ENCODE measurements at places on chromosomes 3 and 15.

GRCh38 chr3:108103886-108104797, 13.3 kb upstream of the CD47 start:
- no peak for DNase-seq

DNA sequence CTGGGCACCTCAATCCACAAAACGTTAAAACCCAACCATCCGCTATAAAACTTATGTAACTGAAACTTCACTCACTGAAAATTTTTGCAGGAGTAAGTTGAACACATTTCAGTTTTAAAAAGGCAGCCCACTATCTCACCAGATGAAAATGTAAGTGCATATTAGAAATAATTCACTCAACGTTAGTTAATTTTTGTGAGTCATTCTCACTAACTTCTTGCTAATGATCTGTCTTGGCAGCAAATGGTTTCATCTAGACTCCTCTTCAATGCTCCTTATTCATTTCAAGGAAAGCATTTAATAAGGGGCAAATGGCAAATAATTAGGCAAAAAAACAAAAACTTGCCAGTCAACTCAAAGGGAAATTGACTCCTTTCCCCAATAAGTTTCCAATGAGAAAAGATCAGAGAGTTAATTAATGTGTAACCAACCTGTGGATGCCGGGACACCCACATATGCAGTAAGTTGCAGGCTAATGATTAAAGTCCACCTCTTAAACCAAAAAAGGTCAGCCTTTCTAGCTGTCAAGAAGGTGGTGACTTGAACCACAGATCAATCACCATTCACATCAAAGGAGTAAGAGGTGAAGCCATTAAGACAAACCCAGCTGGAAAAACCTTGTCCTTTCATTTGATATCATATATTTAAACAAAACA, 22.9 kb upstream of the PRICKLE2 start:
- no peak for DNase-seq

DNA sequence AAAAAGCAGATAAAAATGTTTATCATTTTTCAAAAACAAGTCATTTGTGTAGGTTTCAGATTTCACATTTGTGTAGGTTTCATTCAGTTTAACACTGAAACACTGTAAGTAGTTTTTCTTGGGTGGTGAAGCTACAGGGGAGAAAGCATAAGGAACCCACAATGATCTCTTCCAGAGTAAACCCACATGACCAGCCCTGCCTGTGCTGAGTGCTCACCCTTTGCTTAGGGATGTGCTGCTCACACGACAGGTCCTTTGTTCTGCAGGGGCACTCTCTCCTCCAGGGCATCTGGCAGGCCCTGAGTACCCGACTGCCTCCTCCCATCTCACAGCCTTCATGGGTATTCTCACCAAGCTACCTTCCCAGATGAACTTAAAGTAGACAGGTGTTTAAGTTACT, 28.9 kb downstream of the ZXDC start:
- no peak for DNase-seq

- DNase-seq: no peak
Observed at GRCh38 chr3:22141769-22142168, 390.8 kb upstream of the ZNF385D start.

GRCh38 chr3:43181202-43181821, 75.4 kb upstream of the POMGNT2 start:
- peak; percentile 54 for DNase-seq

DNA sequence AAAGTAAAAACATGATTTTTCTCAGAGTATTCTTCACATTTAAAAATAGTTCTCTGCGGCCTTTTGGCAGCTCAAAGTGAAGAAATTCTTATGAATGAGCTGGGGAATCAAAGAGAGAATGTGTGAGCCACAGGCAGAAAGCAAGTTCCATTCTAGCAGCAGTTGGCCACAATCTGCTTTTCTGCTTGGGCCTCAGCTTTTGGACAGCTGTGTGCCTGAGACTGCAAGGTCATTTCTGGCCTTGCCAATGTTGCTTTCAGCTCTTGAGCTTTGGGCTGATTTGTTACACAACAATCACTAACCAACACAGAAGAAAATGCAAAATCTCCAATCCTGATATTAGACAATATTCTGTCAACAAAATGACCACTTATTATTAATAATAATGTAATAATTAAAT, 14.4 kb upstream of the TM4SF4 start:
- DNase-seq: no peak

- DNase-seq: no peak
Observed at GRCh38 chr3:189683546-189684255, 52.5 kb downstream of the TP63 start.

GRCh38 chr3:87227104-87227834, at the start of gene CHMP2B:
Gene CHMP2B, plus strand, starts transcription at chr3:87227309. Its CDS starts 214 bp downstream, at chr3:87227523.
- peak; percentile 94 for DNase-seq

DNA sequence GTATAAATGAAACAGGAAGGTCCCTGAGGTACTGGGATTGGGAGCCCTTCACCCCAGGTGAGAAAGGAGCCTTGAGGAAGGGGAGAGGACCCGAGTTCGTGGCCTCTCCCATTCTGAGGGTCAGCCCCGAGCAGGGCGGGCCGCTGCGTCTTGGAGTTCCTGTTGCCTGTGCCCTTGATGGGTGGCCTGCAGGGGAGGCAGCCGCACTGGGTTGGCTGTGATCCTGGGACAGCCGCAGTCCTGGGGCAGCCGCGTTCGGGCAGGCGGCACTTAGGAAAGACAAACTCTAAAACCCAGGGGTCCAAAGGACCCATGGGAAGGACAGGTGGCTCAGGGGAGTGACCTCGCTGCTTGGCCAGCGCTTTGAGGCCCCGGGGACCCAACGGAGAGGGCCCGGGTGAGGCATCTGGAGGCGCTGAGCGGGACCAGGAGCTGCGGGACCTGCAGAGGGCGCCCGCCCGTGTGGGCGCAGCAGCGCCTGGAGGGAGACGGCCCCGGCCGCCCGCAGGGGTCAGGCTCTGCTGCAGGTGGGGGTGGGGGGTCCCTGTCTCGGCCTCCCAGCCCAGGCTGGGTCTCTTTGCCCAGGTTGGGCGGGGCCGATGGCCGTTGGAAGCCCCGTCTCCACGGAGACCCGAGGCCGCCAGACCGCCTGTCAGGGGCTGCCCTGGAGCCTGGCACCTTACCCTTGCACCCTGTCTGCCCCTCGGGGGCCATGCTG, 65.1 kb downstream of the HMCES start:
- peak; percentile 47 for DNase-seq

GRCh38 chr15:20272422-20273184, 269.0 kb downstream of the GOLGA6L6 start:
- no peak for DNase-seq

DNA sequence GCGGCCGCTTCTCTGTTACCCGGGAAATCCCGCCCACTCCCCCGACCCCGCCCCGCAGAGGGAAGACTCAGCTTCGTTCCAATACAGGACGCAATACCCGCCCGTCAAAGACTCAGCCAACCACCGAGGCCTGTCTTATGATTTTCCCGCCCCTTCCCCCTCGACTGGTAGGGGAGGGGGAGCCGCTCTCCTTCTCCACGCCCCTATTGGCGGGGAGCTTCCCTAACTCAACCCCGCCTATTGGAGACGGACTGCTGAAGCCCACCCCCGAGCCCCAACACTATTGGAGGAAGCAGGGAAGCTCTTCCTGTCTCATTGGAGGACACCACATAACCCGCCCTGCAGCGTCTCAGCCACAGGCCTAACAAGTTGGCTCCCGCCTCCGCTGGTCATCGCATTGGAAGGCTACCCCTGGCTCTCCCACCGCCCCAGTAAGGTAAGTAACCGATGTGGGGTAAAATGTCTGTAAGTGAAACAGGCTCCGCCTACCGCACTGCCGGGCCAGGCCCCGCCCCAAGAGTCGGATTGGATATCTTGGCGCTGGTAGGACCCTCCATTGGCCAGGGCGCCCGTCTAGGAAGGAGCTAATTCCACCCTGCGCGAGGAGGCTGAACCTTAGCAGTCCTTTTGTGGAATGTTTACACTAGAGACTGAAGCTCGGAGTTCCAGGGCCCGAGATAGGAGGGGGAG, at the start of gene SIN3A:
Gene SIN3A (minus strand): TSS at position 17 of the 690 bp plus-strand sequence. CDS start 21,315 bp downstream, outside the sequence.
- peak; percentile 97 for DNase-seq

- DNase-seq: no peak
Observed at GRCh38 chr15:69863446-69863845, 234.3 kb downstream of the TLE3 start.

DNA sequence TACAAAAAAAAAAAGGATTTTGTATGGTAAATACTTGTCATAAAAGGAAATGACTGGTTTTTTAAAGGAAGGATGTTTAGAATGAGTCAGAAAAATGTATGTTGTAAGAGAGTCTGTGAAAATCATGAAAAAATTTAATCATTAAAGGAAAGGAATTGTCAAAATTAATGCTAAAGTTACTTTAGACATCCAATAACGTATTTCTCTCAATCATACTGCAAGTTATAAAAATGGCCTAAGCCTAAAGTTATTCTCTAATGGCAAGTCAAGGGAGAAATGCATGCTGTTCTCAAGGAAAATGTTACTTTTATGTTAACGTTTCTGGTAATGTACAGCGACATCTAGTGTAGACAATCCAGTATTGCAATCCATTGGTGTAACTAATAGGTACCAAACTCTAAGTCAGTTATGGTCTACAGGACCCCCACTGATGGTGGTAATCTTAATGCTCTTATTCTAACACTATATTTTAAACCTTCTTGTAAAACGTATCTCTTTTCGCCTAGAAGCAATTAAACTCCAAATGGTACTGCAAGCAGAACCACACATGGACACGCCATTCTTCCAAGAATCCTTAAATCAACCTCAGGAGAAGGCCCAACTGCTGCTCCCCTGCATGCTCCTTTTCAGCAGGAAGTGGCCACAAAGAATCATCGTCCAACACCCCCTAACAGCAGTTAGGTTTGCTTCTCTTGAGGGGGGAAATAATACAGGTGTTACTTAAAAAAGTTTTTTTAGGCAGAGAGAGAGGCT, 35.2 kb downstream of the NCEH1 start:
- no peak for DNase-seq

DNA sequence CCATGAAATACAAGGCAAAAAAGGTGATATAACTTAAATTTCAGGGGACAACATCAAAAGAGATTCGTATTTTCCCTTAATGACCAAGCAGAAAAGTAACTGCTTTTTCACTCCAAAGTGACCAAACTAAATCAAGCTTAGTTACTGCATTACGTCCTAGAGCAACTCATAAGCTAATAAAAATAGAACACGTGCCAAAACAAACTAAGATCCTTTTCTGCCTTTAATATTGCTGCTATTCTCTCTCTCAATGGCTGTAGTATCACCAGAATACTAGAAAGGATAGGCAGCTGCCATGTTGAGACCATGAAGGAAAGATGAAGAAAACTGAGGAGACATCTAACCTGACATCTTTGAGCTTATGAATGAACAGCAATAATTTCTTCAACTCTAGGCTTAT, 43.3 kb downstream of the UBXN7 start:
- no peak for DNase-seq

DNA sequence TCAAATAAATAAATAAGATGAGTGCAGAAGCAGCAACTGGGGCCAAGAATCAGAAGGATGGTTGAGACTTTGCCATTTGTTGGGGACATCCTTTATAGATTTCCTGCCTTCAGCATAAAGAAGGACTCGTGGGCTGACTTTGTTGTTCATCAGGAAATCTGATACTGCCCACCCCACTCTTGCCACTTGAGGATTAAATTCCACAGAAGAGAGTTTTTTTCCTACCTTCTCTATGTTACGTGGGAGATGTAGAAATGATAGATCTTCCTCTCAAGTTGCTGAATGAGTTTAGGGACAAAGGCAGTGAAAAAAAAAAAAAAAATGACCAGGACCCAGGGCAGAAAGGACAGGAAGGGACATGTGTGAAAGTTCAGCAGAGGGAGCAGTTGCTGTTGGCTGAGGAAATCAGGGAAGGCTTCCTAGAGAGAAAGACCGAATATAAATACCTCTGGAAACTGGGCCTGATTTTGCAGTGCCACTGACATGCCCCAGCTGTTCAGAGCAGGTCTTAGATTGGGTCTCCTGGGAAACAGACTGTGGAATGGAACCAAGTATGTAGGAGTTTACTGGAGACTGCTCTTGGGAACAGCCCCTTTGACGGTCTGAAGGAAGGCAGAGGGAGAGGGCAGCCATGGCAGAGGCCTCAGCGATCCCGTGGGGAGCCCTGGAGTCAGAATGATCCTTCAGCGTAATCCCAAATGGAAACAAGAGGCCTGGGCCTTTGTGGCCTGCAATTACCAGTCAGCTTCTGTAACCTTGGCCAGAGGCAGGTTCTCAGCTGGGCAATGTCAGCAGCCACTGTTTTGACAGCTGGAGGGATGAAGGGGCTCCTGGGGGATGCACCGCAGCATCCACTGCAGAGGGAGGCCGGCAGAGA, 50.9 kb downstream of the C3orf20 start:
- no peak for DNase-seq

GRCh38 chr3:23153436-23153835, 49.7 kb upstream of the UBE2E2 start:
- no peak for DNase-seq

DNA sequence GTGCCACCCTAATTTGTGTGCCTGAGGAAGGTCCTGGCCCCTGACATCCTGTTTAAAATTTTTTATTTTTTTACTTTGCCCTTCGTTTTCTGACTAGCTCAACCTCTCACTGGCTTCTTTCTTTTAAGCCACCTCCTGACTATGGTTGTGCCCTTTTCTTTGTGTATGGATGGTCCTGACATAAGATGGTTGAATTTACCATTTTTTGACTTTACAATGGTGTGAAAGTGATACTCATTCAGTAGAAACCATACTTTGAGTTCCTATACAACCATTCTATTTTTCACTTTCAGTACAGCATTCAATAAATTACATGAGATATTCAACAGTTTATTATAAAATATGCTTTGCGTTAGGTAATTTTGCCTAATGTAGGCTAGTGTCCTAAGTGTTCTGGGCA, 74.3 kb upstream of the PTX3 start:
- DNase-seq: no peak

GRCh38 chr3:72418244-72418643, 430.0 kb downstream of the SHQ1 start:
- DNase-seq: no peak

- no peak for DNase-seq
Observed at GRCh38 chr15:26098801-26099200, 235.7 kb upstream of the ATP10A start.
